ENCODE measurements at places on chromosomes 4 and X. TPM values are rescaled to one million over a fixed set of nuclear protein-coding genes. Genes with fewer than 3 reads are reported as not detected.
A peak's percentile ranks its signal among the peaks of the same experiment; 100 is the strongest.

DNA sequence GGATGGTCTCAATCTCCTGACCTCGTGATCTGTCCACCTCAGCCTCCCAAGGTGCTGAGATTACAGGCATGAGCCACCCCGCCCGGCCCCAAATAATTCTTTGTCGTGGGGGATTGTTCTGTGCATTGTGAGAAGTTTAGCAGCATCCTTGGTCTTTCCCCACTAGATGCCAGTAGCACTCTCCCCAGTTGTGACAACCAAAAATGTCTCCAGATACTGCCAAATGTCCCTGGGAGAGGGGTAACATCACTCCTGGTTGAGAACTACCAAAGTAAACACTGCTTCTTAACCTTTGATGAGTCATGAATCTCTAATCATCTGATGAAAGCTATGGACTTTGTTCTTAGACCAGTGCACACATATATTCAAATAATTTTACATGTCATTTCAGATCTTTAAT is 90.7 kb upstream of the BRS3 start:
- H3K27me3 ChIP-seq = no peaks in the 10 kb centered on the region
- no peak overlapping the region for H3K27ac ChIP-seq
- no peaks in the 10 kb centered on the region for H3K4me1 ChIP-seq
- H3K36me3 ChIP-seq = no peaks in the 10 kb centered on the region
- no peak for DNase-seq

DNA sequence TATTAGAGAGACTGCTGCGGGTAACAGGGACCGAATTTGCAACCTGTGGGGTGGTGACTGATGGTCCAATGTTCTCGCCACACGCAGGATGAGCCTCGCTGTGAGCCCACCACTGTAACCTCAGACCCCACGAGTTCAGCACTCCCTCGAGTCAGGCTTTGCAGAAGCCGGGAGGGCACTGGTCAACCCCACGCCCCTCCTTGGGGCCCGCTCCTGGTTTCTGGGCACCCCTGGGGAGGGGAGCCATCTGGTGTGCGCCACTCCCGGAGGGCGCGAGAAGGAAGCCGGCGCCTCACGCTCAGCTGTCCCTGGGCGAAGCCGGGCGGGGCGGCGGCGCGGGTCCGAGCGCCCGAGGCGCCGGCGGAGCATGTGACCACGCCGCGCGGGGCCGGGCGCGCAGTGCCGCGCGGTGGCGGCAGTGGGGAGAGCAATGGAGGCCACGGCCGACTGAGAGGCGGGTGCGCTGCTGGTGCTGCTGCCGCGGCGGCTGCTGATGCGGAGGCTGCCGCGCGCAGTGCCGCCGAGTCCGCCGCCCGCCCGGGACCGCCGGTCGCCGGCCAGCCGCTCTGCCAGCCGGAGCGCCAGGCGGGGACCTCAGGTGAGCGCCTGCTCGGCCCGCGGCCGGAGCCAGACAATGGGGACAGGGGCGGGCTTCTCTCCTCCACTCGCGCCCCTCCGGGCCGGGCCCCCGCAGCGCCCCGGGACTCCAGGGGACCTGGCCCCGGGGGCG is 100.1 kb downstream of the CEP135 start:
- H3K4me3 ChIP-seq = peak overlapping the region; percentile 79
- DNase-seq = peak; percentile 64
- peaks cover 25% of the 10 kb centered on the region for H3K27me3 ChIP-seq
- peak overlapping the region; percentile 68 for H3K27ac ChIP-seq

- no peak overlapping the region for H3K27ac ChIP-seq
- no peaks in the 10 kb centered on the region for H3K27me3 ChIP-seq
- H3K4me3 ChIP-seq = no peak overlapping the region
- peak; percentile 36 for DNase-seq
- H3K36me3 ChIP-seq = no peaks in the 10 kb centered on the region
Observed at GRCh38 chr4:48902266-48902665, 4.3 kb downstream of the OCIAD2 start.

The DAPP1 gene
- 0.41 TPM for total RNA-seq

GRCh38 chrX:128464116-128464515 is 411.9 kb upstream of the ACTRT1 start:
- DNase-seq = no peak
- H3K4me3 ChIP-seq = no peak overlapping the region
- no peaks in the 10 kb centered on the region for H3K4me1 ChIP-seq
- no peaks in the 10 kb centered on the region for H3K36me3 ChIP-seq
- H3K27me3 ChIP-seq = no peaks in the 10 kb centered on the region
- no peak overlapping the region for H3K27ac ChIP-seq

The TEX13B gene
- not detected for total RNA-seq

- H3K27me3 ChIP-seq = no peaks in the 10 kb centered on the region
- no peaks in the 10 kb centered on the region for H3K4me1 ChIP-seq
- no peak overlapping the region for H3K4me3 ChIP-seq
- DNase-seq = peak; percentile 13
Observed at GRCh38 chrX:15349046-15349445, 13.7 kb upstream of the PIGA start.

DNA sequence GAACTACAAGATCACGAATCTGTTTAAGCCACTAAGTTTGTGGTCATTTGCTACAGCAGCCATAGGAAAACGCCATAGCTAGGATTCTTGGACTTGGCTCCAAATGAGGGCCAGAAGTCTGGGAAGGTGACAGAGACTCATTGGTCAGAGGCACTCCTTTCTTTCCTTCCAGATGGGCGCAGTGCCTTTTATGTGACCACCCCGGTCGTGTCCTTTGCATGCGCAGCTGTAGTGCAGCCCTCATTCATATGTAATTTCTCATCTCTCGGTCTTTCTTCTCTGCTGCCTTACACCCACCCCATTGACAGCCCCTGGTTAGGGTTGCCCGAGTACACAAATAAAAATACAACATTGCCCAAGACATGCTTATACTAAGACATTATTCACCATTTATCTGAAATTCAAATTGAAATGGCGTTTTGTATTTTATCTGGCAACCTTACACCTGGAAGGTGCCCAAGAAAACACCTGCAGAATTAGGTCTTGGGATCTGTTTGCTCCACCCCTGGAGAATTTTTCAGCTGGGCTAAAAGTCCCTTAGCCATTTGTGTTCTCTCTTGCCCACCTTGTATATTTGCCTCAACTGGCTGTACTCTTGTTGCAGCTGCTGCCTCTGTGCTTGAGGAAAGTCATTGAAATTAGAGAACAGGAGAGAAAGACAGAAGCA is 21.9 kb downstream of the CCKAR start:
- H3K4me3 ChIP-seq = no peak overlapping the region
- H3K36me3 ChIP-seq = no peaks in the 10 kb centered on the region
- no peak overlapping the region for H3K27ac ChIP-seq
- H3K27me3 ChIP-seq = no peaks in the 10 kb centered on the region

GRCh38 chr4:104571341-104571740 is 76.6 kb upstream of the CXXC4 start:
- H3K27ac ChIP-seq = no peak overlapping the region
- no peaks in the 10 kb centered on the region for H3K4me1 ChIP-seq

GRCh38 chr4:153497988-153498967 is 32.1 kb downstream of the TMEM131L start:
- DNase-seq = no peak
- H3K4me1 ChIP-seq = peaks cover 17% of the 10 kb centered on the region
- no peaks in the 10 kb centered on the region for H3K36me3 ChIP-seq
- H3K4me3 ChIP-seq = peak overlapping the region; percentile 4
- no peaks in the 10 kb centered on the region for H3K27me3 ChIP-seq

DNA sequence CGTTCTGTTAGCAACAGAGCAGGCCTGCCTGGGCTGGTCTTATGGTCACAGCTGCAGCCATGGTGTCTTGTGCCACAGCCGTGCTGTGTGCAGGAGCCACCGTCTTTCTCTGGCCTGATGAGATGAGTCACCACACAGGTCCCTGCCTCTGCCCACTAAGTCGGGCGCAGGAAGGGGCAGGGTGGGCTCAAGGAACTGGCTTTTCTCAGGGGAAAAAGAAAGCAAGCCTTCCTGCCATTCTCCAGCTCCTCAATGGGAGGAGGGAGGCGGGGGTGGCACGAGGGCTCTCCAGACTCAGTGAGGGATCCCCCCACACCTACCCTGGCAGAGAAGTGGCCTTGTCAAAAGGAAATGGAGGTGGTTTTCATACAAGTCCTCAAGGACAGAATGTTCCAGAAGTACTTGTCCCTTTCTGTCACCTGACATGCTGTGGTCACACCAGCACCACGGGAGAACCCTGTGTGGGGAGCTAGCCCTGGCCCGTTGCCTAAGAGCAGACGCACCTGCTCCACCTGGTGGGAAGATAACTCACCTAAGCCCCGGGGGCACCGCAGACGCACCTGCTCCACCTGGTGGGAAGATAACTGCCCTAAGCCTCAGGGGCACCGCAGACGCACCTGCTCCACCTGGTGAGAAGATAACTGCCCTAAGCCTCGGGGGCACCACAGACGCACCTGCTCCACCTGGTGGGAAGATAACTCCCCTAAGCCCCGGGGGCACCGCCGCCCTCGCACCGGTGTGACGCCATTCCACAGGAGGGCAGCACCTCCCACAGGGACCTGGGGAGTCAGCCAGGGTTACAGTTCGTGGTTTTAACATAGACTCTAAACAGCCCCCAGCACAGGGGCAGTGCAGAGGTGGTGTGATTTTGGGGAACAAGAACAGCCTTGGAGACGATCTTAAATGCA is 18.5 kb downstream of the UVSSA start:
- peak; percentile 63 for DNase-seq
- no peaks in the 10 kb centered on the region for H3K36me3 ChIP-seq
- H3K4me1 ChIP-seq = no peaks in the 10 kb centered on the region
- no peaks in the 10 kb centered on the region for H3K27me3 ChIP-seq

DNA sequence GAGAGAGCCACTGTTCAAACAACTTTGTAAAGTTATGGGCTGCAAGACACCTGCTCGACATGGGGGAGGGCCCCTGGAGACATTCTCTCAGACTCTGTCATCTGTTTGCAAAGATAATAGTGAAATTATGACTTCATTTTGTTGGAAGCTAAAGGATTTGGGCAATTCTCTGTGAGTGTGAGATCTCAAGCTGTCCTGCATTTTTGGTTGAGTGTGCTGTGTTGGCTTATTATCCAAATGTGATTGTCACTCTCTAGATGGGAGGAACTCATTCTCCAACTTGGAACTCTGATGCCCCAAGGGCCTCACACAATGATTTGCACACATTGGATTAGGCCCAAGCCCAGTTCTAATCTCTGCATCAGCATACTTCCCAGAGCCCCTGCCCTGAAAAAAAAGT is 63.7 kb downstream of the STK32B start:
- no peak overlapping the region for H3K4me3 ChIP-seq
- no peaks in the 10 kb centered on the region for H3K27me3 ChIP-seq
- no peaks in the 10 kb centered on the region for H3K4me1 ChIP-seq
- no peak for DNase-seq
- no peaks in the 10 kb centered on the region for H3K36me3 ChIP-seq
- no peak overlapping the region for H3K27ac ChIP-seq

- no peaks in the 10 kb centered on the region for H3K36me3 ChIP-seq
- no peaks in the 10 kb centered on the region for H3K27me3 ChIP-seq
- H3K27ac ChIP-seq = no peak overlapping the region
- H3K4me3 ChIP-seq = no peak overlapping the region
- DNase-seq = no peak
Observed at GRCh38 chr4:165433529-165433928, 54.7 kb downstream of the CPE start.

- no peak overlapping the region for H3K4me3 ChIP-seq
- no peaks in the 10 kb centered on the region for H3K4me1 ChIP-seq
- H3K27ac ChIP-seq = no peak overlapping the region
- H3K36me3 ChIP-seq = no peaks in the 10 kb centered on the region
- DNase-seq = no peak
Observed at GRCh38 chrX:85591536-85591935, 212.1 kb upstream of the POF1B start.

The TMA16 gene
- total RNA-seq = 10.7 TPM

DNA sequence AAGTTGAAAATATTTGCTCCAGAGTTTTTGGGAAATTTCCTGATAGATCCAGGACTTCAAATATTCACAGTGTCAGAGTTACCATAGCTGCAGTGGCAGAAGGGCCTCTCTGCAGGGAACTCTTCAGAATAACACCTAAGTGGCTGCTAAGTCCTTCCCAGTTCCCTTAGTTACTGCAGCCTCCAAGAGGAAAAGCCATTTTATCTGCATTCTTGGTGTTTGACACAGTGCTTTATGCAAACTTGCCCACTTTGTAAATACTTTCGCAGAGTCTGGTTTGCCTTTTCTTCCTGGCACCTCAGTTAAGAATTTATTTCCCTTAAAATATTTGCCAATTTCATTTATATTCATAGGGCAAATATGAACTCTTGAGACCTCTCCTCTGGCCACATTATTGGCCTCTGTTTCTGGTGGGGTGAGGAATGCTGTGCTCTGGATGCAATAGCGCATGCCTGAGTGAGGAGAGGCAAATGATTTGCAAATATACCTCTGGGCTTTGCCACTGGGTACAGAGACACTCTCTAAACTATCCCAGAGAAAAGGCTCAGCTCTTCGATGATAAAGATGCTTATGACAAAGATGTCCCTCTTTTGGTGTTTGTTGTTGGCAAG is 566.3 kb upstream of the NR3C2 start:
- H3K4me1 ChIP-seq = no peaks in the 10 kb centered on the region
- no peaks in the 10 kb centered on the region for H3K36me3 ChIP-seq
- no peak overlapping the region for H3K27ac ChIP-seq
- no peak for DNase-seq

DNA sequence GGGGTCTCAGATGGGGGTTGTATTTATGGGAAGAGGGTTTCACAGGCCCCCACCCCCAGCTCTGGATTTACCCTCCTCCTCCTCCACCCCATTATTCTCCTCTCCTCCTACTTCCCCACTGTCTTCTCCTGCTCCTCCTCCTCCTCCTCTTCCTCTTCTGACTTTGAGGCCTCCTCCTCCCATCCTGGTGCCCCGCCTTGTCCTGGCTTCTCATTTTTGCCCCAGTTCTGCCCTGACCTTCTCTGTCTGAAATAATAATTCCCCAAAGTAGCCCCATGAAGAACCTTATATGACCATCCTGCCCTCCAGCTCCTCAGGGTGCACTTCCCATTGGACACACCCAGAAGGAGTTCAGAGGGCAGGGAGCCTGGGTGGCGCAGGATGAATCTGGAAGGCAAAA is 351.4 kb upstream of the GATB start:
- H3K4me3 ChIP-seq = no peak overlapping the region
- no peaks in the 10 kb centered on the region for H3K27me3 ChIP-seq
- H3K27ac ChIP-seq = no peak overlapping the region
- no peaks in the 10 kb centered on the region for H3K36me3 ChIP-seq

- no peak for DNase-seq
- H3K36me3 ChIP-seq = no peaks in the 10 kb centered on the region
- peaks cover 17% of the 10 kb centered on the region for H3K4me1 ChIP-seq
- H3K4me3 ChIP-seq = peak overlapping the region; percentile 80
Observed at GRCh38 chr4:39046249-39046648, 14.0 kb upstream of the TMEM156 start.

DNA sequence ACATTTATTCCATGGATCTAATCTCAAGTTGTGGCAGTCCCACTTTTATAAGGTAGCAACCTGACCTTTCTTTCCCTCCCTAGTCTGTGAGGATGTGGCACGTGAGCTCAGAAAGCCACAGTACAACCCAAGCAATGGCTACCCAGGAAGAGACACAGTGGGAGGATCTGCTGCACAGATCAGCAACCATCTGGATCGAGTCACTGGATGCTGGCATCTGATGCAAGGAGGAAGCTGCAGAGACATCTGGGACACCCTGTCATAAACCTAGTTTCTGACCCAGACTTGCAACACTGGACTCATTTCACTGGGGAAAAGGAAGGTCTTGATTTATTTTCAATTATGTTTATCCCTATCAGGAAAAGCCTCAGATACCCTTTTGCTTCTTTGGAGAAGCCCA is 327.1 kb downstream of the PAPSS1 start:
- no peaks in the 10 kb centered on the region for H3K36me3 ChIP-seq
- H3K4me1 ChIP-seq = no peaks in the 10 kb centered on the region
- no peak overlapping the region for H3K4me3 ChIP-seq
- H3K27ac ChIP-seq = peak overlapping the region; percentile 45
- H3K27me3 ChIP-seq = no peaks in the 10 kb centered on the region

The CT45A10 gene
- not detected for total RNA-seq

Data from transverse colon (tissue), 4 donors.